Adrenal gland (tissue), 19 donors: ENCODE measurements at places on chromosomes 6 and 20. TPM values are rescaled to one million over a fixed set of nuclear protein-coding genes. Genes with fewer than 3 reads are reported as not detected.

GRCh38 chr20:61764471-61765025 lies 301.1 kb downstream of the TAF4 start:
- DNase-seq: no peak

SRC gene
- total RNA-seq: 72.7 TPM

DNA sequence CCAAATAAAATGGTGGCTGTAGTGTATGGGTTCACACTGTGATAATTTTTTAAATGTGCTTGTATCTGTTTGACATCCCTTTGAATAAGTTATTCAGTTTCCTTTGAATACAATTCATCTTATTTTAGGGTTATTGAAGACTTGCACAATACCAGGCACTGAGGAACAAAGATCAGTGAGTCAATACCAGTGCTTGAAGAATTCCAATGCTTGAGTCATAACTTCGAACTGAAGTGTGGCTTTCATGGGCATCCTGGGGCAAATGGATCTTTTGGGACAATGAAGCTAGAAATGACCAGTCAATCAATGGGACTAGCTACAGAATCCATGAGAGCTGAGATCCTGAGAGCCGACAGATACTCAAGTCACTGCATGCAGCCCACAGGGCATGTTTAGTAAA lies 349.9 kb upstream of the FLRT3 start:
- no peak for DNase-seq

GRCh38 chr6:7165002-7165889 lies 57.5 kb downstream of the RREB1 start:
- DNase-seq: no peak

VGLL2 gene
- not detected for total RNA-seq

ACSS2 gene
- 124 TPM for total RNA-seq

ATP6V1G2 gene
- 0.90 TPM for total RNA-seq

GRCh38 chr20:37651932-37652331 lies 41.9 kb upstream of the CTNNBL1 start:
- DNase-seq: no peak

DNA sequence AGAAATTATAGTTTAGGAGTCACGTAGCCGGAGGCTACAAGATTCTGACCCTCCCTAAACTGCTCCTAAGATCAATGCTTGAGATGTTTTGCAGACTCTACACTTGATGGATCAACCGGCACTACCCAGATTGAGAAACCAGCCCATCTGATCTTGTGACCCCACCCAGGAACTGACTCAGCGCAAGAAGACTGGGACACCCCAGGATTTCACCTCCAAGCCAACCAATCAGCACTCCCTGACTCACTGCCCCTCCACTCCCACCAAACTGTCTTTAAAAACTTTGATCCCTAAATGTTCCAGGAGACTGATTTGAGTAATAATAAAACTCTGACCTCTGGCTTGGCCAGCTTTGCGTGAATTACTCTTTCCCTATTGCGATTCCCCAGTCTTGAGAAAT lies 99.8 kb downstream of the OPRM1 start:
- DNase-seq: no peak

GRCh38 chr6:156791320-156791850 lies 14.2 kb downstream of the ARID1B start:
- peak; percentile 64 for DNase-seq

DNA sequence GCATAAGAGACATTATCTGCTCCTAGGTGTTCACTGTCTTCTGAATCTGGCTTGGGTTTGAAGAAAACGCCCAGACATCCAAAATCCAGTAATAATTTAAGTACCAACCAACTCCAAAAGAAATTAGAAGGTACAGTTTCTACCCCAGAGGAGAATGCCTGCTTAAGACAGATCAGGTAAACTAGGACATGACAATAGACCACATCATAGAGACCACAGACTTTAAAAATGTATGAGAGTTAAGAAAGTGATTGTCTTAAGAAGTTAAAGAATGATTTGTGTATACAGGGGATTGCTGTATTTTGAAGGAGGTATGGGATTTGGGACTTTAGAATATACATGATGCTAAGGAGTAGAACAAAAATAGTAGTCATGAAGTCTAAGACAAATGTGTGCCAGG lies 120.8 kb upstream of the EDN1 start:
- no peak for DNase-seq

DNA sequence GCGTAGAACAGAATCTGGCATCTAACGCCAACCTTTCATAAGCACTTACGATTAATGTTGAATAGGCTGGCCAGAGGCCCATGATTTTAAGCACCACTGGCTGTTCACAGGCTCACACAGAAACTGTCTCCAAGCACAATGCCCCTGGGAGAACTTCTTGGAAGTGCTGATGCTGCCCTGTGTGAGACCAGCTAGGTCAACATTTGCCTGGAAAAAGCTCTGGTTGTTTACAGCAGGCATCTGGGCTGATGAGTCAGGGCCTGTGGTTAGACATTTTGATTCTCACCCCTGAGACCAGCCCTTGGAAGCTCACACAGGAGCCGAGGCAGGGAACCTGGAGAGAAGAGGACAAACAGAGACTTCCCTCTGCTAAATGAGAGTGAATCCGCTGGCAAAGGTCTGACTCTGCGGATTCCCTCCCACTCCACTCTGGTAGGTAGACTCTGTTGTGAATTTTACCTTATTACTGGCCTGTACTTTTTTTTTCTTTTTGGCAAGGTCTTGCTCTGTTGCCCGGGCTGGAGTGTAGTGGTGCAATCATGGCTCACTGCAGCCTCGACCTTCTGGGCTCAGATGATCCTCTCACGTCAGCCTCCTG lies 6.8 kb upstream of the SULF2 start:
- DNase-seq: no peak

STAU1 gene
- total RNA-seq: 80.6 TPM

DNA sequence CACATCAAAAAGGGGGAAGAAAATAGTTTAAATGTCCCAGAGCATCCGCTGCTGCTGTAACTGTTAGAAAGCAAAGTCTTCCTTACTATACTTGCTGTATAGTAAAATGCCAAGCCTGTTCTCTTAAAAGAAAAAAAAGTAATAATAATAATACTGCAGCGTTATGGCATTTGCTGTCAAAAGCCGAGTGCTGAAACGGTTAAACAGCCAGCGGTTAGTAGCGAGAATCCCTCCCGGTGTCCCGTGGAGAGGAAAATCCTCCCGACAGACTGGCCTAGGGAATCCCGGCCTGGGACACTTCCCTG lies 19.5 kb upstream of the NFATC2 start:
- DNase-seq: no peak

DNA sequence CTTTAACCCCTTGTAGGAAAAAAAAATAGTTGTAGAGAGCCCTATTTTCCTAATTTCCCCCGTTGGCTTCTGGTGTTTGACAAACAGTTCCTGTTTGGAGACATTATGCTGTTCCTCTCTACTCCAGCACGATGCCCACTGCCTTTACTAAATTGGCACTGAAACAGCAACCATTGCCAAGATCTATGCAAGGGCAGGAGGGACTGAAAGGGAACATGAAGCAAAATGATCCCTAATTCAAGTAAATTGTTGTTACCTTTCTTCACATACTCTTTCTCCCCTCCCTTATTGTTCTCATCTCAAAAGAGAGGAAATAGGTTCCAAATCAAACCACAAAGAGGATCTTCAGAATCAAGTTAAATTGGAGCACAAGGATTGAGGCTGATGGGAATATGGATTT lies 764.1 kb upstream of the MMS22L start:
- DNase-seq: no peak

DNA sequence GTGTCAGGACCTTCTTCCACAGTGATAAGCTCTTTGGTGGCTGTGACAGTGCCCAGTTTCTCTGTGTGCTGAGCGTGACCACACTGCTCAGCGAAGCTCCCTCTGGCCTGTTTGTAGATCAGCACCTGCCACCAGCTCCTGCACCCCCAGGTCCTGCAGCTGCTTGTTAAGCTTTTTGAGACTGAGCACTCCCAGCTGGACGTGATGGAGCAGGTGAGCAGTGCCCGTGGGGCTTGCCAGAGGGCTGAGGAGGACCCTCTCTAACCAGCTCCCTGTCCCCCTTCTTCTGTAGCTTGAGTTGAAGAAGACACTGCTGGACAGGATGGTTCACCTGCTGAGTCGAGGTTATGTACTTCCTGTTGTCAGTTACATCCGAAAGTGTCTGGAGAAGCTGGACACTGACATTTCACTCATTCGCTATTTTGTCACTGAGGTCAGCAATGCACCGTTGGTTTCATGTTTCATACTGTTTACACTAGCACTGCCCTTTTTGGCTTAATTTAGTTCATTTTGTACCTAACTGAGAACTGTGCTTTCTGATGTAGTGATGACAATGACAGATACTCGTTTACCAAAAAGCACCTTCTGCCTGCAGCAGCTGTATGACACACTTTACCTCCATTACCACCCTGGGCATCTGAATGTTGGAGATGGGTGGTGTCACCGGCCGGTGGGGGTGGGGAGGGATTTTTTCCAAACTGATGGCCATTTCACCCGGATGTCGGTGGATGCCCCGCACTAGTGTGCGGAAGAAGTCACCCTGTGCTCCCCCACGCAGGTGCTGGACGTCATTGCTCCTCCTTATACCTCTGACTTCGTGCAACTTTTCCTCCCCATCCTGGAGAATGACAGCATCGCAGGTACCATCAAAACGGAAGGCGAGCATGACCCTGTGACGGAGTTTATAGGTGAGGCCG lies 12.5 kb downstream of the NELFCD start:
- no peak for DNase-seq

DNA sequence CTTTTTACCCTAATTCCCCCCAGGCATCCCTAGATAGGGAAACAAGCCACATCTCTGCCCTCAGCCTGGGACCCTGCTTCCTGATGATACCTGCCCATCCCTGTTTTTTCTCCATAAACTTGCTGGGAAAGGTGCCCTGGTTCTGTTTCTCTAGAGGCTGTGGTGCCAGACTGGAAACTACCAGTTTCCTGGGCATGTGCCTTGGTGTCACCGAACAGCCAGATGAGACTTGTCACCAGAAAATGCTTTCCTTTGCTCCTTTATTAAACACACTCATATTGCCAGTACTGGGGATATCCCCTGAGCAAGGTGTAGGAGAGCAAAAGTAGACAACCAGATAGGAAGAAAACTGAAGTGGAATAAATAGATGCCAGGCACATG lies 16.8 kb downstream of the SRSF3 start:
- no peak for DNase-seq

ADGRG6 gene
- total RNA-seq: 4.3 TPM

DNA sequence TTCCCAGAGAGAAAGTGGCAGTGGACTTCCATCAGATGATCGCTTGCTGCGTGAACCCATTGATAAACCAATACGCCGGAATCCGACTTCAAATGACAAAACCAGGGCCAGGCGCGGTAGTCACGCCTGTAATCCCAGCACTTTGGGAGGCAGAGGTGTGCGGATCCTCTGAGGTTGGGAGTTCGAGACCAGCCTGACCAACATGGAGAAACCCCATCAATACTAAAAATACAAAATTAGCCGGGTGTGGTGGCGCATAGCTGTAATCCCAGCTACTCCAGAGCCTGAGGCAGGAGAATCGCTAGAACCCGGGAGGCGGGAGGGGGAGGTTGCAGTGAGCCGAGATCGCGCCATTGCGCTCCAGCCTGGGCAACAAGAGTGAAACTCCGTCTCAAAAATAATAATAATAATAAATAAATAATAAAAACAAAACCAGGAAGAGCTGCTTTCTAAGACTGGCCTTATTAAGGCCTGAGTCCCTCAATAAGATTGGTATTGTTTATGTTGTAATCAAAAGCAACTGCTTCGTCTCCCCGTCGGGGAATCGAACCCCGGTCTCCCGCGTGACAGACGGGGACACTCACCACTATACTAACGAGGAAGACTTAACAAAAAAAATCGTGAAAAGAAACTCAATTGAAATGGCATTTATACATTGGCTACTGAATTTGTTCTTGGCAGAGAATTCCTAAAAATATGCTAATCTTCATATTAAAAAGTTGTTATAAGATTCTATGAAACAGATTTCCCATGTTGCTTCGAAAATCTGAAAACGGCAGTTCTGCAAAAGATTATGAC lies 110.2 kb upstream of the ZNF184 start:
- peak; percentile 38 for DNase-seq

- DNase-seq: no peak
Measured at GRCh38 chr6:22106961-22107360, 189.9 kb downstream of the PRL start.

TBXT gene
- not detected for total RNA-seq

DNA sequence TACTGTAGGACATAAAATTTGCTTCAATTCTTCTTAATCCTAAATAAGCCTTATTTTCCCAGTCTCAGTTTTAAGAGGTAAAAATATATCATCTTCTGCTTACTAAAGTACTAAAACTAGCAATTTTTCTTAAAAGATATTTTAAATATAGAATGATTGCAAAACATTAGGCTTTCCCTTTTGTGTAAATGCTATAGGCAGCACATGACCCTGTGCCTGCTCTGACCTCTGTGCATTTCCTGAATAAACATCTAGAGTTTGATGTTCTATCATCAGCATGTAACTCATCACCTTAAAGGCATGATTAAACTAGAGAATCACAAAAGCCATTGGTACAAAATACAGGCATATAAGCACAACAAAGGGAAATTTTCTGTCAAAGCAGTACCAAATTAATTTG lies 422.7 kb downstream of the TFAP2B start:
- no peak for DNase-seq

DNA sequence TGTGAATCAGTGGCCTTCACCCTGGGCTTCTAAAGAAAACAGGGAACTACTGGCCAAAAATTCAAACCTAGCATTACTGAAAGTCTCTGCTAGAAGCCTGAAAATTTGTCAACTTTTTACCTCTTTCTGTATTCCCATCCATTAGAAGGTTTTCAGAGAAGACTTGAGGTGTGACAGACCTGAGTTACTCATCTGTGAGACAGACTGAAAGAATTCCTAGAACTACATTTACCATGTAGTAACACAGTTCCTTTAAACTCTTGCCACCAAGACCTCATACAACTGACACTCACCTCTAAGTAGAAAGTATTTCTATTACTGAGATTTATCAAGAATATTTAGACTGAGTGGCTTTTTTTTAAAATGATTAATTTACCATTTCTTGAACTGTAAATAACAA lies 4.5 kb downstream of the DPM1 start:
- no peak for DNase-seq

DNA sequence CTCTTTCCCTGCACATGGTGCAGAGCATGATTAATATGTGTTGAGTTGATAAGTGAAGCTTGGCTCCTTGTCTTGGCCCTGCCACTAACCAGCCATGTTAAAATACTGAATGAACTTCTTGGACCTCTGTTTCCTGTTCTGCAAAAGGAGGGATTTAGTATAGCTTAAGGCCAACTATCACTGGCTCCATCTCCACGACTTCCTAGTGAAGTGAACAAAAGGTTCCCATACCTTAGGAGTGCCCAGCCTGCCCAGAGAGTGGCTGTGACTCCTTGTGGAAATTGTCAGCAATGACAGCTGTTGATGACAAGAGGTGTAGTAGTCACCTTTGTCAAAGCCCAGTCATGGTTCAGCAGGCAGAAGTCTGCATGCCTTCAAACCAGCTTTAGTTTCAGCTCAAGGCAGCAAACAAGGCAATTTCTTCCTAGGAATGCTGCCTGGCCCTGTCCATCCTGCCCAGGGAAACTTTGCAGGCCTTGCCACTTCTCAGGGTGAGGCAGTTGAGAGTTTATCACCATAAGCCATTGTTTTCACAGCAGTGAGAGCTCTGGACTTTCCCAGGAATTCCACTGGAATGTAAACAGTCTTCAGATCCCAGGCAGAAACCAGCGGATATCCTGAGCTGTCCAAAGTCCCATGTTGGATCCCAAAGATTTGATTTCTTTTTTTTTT lies 169.7 kb upstream of the TNFAIP3 start:
- DNase-seq: no peak

- DNase-seq: no peak
Measured at GRCh38 chr6:54899986-54900385, 53.4 kb downstream of the FAM83B start.

RAD21L1 gene
- not detected for total RNA-seq

GRCh38 chr6:107064579-107065065 lies 36.6 kb downstream of the MTRES1 start:
- DNase-seq: peak; percentile 84
